ENCODE measurements at places on chromosomes 16 and 17. TPM values are rescaled to one million over a fixed set of nuclear protein-coding genes. Genes with fewer than 3 reads are reported as not detected.

EMC8 gene
- 62.9 TPM for total RNA-seq

KRT28 gene
- not detected for total RNA-seq

ADAMTS18 gene
- total RNA-seq: under 0.01 TPM

TEKT5 gene
- total RNA-seq: not detected

CDH3 gene
- 91.2 TPM for total RNA-seq

DNA sequence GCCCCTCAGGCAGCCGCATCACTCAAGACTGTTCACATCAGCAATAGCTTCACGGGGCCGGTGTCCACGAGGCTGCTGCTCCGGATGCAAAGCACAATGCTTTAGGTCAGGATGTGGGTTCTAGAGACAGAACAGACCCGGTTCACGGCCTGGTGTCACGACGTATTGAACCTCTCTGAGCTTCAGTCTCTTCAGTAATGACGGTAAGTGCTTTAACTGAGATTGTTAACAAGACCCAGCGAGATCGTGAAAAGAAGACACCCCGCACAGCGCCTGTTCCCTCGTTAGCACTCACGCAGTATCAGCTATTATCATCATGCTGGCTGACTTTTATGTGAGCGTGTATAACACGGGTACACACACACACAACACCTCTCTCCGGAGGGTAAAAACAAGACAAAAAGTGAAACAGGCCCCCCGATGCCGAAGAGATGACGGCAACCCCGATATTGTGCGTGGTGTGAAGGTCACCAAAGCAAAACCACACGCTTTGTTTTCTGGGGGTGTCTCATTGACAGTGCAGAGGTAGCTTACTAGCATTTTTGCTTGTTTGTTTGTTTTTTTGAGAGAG, 21.4 kb upstream of the ABR start:
- no peak for DNase-seq

DNA sequence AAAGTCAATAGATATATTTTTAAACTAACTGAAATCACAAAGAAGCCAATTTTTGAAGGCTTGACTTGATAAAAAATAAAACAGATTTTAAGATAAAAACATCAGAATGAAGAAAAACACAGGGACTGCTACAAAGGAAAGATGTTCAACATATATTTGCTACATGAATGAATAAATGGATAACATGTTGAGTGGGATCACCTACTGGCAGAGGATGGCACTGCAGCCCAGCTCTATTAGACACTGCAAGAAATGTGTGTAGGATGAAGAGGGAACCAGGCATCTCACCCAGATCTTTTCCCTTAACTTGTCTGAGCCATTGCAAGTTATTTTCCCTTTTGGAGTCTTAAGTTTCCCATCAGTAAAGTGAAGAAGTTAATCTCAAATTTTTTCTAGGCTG, 4.2 kb downstream of the AIPL1 start:
- no peak for DNase-seq

- no peak for DNase-seq
Measured at GRCh38 chr17:57102122-57102521, 17.1 kb downstream of the AKAP1 start.

GRCh38 chr17:33142705-33143299, 150.3 kb downstream of the ASIC2 start:
- no peak for DNase-seq

DNA sequence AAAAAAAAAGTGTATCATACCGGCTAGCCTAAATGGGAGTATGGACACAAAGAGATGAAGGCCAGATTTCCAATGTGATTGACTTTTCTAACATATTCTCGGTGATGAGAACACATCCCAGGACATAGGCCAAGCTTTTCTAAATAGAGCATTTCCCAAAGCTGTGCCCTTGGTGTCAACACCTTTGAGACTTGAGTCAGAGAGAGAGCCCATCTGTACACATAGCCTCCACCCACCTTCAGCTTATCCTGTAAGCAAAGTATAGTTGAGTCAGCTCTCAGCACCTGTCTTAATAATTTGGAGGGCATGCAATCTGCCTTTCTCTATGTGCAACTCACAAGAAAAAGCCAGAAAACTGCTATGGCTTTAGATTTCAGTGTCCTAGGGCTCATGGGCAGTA, 42.7 kb downstream of the SOX9 start:
- no peak for DNase-seq

GRCh38 chr17:15381707-15382106, 40.3 kb upstream of the TEKT3 start:
- no peak for DNase-seq

DNA sequence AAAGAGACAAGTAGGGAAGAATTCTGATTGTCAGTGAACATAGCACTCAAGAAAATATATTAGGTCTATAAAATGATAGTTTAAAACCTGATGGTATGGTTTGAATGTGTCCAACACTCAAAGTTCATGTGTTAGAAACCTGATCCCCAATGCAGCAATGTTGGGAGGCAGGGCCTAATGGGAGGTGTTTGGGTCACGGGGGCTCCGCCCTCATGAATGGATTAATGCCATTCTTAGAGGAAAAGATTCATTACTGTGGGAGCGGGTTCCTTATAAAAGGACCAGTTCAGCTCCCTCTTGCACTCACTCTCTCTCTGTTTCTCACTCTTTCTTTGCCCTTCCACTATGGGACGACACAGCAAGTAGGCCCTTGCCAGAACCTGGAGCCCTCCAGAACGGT, 41.5 kb upstream of the SLC47A1 start:
- no peak for DNase-seq

DNA sequence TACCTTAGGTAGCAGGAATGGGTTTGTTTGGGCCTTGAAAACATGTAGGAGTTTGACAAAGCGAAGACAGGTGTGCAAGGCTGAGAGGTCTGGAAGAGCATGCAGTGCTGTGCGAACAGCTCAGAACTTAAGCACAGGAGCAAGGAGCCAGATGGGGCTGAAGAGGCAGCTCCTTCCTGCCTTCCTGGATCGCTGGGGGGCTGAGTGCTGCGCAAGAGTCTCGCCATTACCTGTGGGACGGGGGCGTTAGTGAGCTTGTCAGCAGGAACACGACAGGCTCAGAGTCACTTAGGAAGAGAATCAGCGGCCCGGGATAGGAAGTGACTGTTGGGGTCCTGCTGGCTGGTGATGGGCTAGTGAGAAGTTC, 464 bp upstream of the MRM1 start:
- no peak for DNase-seq

DNA sequence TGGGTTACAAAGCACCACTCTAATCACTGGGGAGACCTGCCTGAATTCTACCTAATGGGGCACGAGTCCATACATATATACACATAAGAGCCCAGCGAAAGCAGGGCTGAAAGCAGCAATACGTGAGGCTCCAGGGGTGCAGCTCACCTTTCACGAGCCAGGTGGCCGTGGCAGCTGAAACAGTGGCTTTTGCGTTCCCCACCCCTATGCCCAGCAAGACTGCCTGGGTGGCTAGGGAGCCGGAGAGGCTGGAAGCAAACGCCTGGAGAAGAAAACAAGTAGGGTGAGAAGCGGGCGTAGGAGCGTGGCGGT, 618 bp downstream of the RUSF1 start:
- DNase-seq: no peak

DNA sequence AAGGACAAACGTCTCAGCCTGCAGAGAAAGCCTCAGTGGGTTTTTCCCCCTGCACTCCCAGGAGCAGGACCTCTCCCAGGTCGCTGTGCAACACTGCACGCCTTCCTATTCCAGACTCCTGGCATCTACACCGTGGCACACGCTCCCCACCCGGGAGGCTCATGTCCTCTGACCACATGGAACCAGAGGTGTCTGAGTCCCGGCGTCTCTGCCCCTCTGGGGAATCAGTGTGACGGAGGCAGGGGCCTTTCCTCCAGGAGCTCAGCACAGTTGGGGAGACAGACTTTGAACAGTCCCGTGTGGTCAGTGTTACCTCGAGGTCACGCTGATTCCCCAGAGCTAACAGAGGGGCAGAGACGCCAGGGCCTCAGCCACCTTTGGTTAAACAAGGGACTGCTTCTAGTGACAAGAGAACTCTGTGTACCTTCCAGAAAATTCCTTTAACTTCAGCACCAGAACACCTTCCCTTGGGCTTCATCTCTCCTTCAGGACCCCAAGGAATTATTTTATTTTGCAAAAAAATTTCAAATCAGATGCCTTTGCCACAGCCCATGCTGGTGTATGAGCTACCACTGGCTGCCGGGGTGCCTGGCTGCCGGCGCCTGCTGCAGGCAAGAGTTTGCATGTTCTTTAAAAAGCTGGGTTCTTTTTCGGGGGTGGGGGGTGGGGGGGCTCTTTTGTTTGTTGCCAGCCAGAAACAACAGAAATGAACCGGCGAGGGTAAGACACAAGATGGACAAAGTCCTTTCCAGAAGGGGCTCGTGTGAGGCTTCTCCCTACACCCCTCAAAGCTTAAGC, 6.6 kb downstream of the CANT1 start:
- DNase-seq: no peak

DNA sequence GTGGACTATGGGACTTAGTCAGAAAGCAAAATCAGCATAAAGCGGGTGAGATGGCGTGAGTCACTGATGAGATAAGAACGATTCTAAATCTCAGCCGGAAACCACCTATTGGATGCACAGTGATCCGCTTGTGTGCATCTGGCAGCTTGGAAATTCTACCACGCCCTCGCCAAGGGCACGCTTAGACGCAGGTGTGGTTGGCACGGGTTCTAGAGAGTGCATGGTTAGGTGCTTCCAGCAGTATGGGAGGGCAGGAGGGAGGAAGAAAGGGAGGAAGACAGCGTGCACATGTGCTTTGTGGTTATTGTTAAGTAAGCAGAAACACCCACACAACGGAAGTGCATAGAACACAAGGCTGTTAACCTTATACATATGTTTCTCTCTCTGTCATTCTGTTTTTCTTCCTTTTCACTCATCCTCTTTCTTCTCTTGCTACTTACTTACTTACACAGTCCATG, 374.0 kb upstream of the ASIC2 start:
- no peak for DNase-seq

GRCh38 chr17:31663576-31663975, 195.5 kb downstream of the COPRS start:
- DNase-seq: peak; percentile 22

- DNase-seq: no peak
Measured at GRCh38 chr17:71184716-71185115, 936.1 kb upstream of the SOX9 start.

DNA sequence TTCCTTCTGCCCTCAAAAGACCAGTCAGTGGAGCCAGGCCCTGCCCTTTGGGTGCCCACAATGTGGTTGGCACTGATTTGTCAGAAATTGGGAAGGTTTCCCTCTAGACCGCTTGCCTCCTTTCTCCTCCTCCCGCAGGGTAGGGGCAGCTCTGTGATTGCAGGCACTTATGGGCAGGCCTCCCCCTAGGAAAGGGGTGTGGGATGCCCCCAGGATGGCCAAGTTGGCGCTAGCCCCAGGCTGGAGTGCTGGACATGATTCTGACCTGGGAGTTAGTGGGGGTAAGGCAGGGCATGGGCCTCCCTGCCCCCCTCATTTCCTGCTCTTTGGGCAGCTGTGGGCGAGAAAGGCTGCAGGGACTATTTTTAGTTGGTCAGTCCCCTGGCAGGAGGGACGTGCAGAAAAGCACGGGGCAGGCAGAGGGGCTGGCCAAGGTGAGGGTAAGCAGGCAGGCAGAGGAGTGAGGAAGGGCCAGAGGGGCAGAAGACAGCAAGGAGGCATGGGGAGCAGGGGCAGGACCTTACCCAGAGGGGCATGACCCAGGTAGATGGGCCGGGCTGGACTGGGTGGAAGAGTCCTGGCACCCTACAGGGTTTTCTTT, 3.3 kb downstream of the RARA start:
- DNase-seq: no peak

DNA sequence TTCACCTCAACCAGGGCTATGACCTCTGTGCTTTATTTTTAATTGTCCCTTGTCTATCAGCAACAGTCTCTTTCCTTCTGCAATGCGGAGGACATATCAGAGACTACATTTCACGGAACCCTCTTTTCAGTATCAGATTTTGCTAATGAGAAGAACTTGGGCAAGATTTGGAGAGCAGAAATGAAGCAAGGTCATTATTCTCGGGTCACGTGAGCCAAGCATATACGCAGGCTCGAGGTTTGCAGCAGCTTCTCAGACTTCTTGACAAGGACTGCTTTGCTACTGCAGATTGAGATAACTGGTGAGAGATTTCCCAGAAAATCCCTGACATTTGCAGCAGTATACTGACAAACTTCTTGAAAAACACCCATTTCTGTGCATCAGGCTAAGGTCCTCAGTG, 30.4 kb downstream of the ABCA10 start:
- no peak for DNase-seq

DNA sequence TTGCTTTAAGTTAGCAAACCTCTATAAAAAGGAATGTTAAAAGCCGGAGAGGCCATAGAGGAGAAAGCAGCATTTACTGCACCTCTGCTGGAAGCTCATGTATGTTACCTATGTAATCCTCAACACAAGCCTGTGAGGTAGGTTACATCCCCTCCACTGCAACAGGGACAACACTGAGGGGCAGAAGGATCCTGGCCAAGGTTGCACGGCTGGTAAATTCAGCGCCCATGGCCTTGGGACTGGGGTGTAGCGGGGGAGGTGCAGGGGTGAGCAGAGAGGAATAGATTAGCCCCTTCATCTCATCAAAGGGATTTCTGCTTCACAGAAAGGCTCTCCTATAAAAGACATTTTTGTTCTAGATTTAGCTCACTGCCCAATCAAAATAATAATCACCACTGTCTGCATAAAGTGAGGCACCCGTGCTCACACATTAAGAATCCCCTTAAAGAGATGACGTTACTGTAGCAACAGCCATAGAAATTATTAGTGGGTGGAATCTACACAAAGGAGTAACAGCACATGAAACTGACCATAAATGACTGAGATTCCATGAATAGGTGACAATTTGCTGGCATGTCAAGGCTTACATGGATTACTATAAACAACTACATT, 3.3 kb downstream of the ZCCHC14 start:
- no peak for DNase-seq

GRCh38 chr17:57444682-57445450, 188.5 kb downstream of the MSI2 start:
- DNase-seq: no peak

- no peak for DNase-seq
Measured at GRCh38 chr17:49454050-49454449, 39.4 kb upstream of the PHB1 start.

Data from epithelial cell of proximal tubule (primary cell).